ENCODE measurements at places on chromosomes 5 and 9.

- no peak for DNase-seq
Observed at GRCh38 chr5:103503066-103503465, 59.5 kb downstream of the NUDT12 start.

DNA sequence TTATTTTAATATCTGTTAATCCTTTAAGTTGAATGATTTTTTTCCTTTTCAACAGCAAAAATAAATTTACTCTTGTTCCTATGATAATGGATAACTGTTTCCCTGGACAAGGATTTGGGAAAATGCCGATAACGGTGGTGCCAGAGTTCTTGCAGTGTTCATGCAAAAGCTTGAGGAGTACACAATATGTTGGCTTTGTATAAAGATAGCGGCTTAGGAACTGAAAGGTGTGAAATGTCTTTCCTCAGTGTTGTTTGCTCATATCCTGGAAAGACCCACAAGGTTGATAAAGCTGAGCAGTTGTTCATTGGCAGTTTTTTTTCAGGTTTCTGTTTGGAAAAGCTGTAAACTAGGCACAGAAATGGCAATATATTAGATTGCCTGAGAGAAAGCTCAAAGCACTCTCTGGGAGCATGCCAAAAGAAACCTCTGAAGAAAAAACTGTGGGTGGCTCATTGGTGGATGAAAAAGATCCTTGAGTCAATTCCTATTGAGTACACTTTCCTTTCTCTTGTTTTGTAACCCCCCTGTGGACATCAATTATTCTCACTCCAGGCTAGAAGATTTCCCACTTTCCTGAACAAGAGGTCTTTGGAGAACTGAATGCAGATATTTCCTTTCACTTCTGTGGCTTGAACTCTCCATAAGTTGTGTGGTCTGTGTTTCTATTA, 117.2 kb upstream of the RGMB start:
- no peak for DNase-seq

- no peak for DNase-seq
Observed at GRCh38 chr9:111297066-111297824, 32.8 kb downstream of the OR2K2 start.

DNA sequence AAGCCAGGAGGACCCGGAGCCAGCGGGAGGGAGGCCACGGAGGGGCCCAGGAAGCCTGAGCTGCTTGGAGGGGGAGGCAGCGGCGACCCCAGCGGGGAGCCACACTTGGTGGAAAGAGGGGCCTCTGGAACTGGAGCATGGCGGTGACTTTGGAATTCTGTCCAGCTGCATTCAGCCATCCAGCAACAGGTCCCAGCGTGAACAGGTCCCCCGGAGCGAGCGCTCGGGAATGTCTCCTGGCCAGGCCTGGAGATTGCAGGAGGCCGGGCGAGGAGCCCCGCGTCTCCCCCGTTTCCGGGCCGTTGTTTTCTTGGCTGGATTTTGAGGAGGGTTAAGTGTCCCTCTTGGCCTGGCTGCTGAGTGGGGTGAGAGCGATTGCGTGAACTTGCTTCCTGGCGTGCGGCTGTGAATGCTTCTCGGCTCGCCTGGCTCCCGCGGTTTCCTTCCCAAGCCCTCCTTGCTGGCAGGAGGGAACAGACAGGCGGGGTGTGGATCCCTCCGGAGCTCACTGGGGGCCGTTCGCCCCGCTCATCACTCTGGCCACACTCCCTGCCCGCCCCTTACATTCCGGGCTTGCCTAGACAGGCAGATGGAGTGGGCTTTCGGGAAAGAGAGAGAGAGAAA, 125.3 kb upstream of the IRX4 start:
- no peak for DNase-seq

DNA sequence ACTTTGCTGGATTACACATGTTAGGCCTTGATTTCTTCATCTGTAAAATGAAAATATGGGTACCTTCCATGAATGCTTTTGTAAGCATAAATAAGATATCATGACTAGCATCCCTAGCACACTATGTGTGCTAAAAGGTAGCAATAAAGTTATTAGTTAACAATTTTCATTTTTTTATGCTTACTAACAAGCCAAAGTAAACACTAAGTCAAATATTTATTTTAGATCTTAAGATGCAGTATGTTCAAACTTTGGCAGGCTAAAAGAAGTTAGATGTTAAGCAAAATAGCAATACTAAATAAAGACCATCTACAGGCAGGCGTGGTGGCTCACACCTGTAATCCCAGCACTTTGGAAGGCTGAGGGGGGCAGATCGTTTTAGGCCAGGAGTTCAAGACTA, 169.1 kb downstream of the BNC2 start:
- no peak for DNase-seq

DNA sequence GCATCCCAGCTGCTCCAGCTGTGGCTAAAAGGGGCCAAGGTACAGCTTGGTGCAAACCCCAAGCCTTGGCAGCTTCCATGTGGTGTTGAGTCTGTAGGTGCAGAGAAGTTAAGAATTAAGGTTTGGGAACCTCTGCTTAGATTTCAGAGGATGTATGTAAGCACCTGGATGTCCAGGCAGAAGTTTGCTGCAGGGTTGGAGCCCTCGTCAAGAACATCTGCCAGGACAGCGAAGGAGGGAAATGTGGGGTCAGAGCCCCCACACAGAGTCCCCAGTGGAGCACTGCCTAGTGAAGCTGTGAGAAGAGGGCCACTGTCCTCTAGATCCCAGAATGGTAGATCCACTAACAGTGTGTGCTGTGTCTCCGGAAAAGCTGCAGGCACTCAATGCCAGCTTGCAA, 236.2 kb upstream of the ADRA1B start:
- no peak for DNase-seq

- no peak for DNase-seq
Observed at GRCh38 chr5:169521366-169521983, 62.1 kb upstream of the SPDL1 start.

- DNase-seq, result no peak
Observed at GRCh38 chr5:150000990-150001659, 586 bp downstream of the HMGXB3 start.

GRCh38 chr9:126423916-126424185, 97.2 kb downstream of the MVB12B start:
- DNase-seq, result peak; percentile 66

DNA sequence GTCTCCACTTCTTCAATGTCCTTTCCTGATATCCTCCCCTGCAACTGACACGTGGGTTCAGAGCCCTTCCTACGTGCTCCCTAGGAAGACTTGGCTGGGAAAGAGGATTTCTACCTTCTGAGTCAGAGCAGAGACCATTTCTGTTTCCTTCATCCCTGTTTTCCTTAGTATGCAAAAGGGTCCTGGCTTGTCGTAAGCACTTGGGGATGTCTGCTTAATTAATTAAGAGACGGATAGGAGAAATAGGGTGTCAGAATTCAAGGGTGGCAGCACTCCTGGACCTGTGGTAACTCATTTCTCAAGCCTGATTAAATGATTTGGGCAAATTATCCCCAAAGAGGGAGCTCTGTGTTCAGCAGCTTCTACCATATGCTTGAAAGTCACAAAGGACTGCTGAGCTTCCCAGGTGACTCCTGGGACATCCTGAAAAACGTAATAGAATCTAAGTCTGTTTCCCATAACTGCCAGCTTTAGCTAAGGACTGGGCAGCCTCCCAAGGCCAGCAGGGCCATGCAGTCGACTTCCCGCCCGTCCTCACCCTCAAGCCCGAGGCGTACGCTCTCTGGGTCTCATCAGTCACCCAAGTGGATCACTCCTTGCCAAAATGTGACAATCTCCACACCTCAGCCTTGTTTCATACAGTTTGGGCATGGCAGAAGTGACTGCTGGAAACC, 20.5 kb downstream of the ABCA1 start:
- no peak for DNase-seq

DNA sequence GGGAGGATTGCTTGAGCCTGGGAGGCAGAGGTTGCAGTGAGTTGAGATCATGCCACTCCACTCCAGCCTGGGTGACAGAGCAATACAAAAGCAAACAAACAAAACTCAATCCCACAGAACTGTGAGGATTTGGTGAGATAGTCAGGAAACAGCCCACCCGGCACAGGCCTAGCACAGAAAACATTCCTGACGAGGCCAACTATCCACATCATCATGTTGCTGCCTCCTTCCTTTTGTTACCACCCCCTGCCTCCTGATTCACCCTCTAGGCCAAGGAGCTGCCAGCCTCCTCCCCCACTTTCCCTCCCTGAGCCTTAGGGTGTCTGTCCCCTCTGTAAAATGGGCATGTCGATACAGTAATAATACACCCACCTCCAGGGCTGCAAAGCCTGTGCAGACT, 39.0 kb downstream of the STK10 start:
- no peak for DNase-seq

GRCh38 chr5:140041492-140042392, 1.4 kb downstream of the NRG2 start:
- no peak for DNase-seq

GRCh38 chr9:4113711-4114110, 186.2 kb downstream of the GLIS3 start:
- no peak for DNase-seq

DNA sequence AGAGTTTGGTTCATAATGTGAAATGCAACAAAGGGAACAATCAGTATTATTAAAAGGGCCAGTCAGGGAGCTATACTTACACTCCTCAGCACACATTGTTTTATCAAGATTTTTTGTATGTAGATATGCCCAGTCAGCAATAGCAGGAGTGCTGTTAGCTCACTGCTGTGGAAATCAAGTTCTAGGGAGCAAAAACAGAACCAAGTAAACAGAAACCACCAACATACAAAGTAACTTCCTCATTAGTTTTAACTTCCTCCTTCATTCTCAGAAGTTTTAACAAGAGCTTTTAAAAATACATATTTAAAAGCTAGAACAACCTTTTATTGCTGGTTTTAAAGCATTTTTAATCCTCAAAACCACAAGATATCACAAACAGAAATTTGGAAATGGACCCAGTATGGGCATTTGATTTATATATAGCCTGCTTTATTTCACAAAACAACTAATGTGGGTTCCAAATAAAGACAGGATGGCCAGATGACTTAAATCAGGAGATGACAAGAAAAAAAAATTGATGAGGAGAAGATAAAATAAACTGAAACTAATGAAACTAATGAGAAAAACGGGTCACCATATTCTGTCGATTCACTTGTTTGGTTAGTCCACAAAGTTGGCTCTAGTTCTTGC, 178.5 kb downstream of the ADAMTS12 start:
- DNase-seq, result no peak

DNA sequence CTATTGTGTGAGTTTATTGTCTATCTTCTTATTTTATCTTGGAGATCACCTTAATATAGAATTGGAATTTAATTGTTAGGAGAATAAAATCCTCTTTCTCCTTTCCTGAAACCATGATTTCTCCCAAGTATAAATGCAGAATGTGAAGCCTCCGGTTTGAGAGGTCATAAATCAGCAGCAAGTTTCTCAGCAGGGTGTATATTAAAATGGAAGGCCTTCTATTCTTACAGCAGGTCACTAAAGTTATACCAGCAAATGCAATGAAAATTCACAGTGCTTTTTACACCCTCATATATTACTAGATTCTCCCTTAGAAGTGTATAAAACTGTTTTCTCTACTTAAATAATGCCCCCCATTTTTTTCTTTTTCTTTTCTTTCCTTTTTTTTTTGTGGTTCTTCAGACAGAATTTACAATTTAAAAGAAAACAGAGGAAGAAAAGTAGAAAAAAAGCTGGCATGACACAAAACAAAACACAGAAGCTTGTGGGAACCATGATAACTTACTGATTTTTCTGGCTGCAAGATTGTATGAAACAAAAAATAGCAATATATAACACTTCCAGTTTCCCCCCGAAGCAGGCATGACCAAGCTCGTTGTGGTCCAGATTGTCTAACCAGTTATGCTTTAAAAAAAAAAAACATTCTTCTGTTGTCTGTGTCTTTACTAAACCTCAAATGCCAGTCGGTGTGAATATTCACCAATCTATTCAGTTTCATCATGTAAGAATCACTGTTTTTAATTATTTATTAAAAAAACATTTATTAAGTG, 211.2 kb downstream of the RAB3C start:
- DNase-seq, result no peak

GRCh38 chr5:144731786-144732185, 561.1 kb downstream of the KCTD16 start:
- no peak for DNase-seq

GRCh38 chr5:35919191-35919590, 19.2 kb downstream of the CAPSL start:
- no peak for DNase-seq

All from cerebellar nuclear complex (tissue), 1 donor.